ENCODE measurements at places on chromosomes 11 and 22.

- DNase-seq: no peak
Measured at GRCh38 chr11:73260127-73260457, 12.0 kb upstream of the P2RY6 start.

DNA sequence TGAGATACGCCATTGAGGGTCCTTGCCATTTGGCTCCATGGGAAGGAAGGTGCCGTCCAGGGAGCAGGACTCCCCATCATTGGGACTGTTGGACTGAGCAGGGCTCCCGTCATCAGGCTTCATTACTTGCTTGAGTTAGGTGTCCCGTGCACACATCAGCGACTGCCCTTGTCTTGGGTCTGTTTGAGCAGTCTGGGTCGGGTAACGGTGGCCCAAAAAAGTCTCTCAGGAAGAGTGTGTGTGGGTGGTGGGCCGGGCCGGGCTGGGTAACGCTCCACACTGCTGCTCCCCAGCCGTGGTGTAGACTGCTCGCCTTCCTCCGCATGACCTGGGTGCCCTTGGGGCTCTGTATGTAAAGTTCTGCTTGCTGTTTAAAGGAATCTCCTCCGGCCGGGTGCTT is 293.5 kb downstream of the TBC1D22A start:
- DNase-seq: no peak

DNA sequence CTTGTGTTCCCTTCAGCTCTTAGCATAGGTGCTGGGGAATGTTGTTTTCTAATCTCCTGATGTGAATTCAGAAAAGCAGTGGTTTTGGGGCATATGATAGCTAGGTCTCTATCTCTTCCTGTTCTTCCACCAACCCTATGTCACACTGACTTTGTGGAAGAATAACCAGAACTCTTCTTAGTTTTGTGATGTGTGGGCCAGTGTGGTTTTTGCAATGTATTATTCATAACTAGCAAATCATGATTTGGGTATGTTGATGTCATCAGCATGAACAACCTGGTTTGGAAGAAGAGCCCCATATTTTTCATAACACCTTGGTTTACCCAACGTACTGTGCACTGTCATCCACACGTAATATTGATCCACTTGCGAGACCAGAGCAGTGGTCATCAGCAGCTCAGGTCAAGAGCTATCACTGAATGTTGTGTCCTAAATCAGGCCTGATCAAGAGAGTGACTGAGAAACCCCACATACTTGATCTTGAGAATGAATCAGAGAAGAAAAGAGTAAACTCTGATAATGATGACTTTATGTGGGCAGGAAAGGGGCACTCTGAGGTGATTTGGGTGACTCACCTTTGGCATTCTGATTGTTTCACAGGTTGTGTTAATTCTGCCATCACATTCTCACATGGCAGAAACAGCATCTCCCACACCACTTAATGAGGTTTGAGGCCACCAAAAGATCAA is 19.4 kb upstream of the MS4A6E start:
- no peak for DNase-seq

DNA sequence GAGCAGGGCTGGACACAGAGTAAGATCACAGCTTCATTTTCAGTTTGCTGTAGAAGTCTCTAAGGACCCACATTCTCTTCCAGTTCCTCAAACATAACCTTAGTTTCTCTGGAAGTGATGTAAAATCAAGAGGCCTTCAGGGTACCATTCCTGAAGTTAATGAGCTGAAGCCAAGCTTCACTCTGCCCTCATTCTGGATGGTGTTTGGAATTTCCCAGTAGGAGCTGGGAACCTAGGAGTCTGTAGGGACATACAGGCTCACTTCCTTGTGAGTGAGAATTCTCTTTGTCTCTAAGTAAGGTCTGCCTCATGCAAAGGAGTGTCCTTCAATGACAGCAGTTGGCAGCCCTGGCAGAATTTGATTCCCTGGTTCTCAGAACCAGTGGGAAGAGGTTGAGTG is 142.4 kb upstream of the NARS2 start:
- DNase-seq: no peak

GRCh38 chr11:119369132-119369925 is 12.2 kb downstream of the USP2 start:
- DNase-seq: no peak

DNA sequence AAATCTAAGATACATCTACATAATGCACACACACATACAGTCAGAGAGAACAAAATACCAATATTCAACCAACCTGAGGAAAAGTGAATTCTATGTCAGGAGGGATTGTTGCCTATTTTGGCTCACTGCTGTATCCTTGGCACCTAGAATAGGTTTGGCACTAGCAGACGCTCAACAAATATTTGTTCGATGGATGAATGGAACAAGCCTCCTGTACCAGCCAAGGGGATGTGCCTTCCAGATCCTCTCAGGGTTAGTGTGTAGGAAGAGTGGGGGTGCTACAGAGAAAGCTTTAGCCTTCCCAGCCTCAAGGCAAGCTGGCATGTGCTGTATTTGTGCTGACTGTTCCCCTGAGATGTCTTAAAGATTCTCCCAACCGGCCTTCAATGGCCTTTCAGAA is 23.3 kb upstream of the POU2AF1 start:
- DNase-seq: no peak

DNA sequence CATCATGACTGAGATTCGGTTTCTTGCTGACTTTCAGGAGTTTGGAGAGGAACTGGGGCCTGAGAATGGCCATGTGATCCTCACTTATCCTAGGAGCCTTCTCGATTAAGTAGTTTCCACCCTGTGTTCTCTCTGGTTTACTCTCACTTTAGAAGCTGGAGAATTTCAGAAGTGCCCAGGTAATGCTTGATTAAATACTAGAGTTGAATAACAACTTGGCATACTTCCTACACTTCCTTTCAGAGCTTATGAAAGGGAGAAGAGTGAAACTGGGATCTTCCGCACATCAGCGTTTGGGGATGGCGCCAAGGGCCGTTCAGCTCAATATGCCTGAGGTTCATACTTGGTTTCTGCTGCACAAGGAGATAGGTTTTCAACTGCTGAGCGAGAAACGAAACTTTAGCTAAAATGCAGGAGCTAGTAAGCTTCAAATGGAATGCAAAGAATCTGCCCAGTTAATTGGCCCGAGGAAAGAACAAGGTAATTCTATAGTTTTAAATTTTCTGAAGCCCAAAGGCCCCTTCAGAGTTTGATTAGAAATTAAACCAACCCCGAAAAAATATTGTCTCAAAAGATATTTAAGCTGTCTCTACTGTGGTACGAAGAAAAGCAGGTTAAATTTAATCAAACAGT is 823 bp upstream of the MUC15 start:
- DNase-seq: no peak

DNA sequence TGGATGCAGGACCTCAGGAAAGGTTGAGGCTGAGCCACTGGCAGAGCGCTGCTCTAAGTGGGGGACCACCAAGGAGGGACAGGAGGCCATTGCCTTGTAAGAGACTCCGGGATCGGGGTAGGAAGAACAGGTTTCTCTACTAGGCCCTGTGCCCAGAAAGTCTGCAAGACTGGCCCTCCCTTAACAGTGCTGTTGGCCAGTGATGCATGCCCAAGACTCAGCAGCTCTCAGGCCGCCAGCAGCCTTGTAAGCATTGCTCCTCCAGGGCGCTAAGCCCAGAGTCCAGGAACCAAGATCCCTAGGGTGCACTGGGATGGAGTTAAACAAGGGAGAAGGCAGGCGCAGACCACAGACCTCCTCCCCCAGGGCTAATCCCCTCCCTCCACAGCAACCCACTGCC is 39.3 kb upstream of the PANX1 start:
- no peak for DNase-seq

DNA sequence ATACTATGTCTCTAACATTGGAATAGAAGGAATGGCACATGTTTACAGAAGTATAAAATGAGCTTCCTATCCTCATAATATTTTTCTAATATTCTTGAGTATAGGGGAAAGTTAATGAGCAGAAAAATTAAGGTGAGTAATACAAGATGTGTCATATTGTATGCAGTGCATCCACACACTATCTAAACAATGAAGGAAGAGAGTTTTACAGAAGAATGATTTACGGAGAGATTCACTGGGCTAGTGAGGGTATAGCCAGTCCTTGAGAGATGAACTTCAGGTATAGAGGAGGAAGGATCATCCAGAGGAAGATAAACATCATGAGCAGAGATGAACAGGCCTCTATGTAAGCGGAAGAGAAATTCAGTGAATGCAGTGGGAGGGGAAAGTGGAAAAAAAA is 569.0 kb downstream of the CNTN5 start:
- DNase-seq: no peak

DNA sequence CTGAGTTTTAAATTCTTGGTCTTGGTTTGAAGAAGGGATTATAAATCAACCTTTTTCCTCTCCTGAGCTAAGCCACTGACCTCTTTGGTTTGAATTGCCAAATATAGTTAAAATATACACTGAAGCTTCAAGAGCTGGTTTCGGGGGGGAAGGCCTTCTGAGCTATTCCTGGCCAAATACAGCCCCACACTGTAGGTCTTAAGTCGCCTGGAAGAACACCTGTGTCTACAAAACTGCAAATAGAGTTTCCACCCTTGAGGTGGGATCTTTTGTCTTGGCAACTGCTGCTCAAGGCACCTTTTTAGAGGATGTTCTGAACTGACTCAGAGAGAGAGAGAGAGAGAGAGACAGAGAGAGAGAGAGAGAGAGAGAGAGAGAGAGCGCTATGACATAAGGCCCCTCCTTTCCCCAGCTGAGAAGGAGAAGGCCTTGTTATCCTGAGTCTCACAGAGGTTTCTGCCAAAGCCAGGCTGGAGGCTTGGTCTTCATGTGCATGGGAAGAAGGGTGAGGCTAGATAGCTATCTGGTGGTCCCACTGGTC is 5.5 kb downstream of the ADM start:
- DNase-seq: no peak

DNA sequence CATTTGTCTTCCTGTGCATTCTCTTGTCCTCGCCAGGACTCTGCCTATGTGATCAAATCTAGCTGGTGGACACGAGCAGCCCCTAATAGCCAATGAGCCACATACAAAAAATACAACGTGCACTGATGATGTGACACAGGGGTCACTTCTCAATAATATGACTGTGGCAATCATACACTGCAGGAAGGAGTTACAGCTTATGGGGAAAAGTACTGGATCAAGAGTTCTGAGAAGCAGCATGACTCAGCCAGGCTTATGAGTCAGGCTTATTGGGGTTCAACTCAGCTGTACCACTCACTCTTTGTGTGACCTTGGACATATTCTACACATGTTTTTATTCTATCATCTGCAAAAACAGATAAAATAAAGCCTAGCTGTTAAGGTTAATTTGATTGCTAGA is 889.4 kb upstream of the TENM4 start:
- DNase-seq: no peak

- no peak for DNase-seq
Measured at GRCh38 chr11:58807343-58807742, 37.2 kb downstream of the GLYATL2 start.

DNA sequence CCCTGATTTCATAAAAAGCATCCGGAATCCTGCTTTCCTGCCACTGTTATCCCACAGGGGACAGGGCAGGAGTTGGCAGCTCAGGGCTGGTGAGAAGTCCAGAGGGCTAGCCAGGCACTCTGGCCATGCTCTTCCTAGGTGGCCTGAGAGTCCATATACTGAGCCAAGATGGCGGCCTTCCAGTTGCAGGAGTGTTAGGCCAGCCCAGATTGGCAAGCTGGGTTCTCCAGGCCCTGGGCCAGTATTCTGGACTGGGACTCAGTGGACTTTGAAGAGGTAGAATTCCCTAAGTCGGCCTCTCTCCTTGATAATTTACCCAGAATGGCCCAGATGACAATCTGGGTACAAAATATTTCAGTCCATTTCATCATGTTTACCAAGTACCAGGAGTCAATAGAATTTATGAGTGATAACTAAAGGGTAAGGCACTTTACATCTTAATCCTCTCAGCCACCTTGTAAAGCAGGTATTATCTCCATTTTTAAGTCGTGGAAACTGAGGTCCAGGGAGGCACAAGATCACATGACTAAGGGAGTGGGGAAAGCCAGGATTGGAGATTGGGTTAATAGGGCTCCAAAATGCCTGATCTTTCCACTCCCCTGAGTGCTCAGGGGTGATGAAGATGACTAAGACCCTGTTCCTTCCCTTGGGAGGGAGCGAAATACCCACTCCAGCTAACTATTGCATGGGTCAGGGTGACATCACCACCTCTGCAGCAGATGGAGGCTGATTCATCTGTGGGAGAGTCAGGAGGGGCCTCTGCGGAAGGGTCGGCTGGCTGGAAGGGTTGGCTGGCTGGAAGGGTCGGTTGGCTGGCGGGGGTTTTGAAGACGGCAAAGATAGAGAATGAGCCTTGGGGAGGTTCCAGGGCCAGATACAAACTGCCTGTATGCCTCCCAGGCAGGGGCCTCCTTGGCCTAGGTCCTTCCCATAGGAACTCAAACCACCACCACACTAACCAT is 1.2 kb upstream of the MICALL1 start:
- DNase-seq: no peak

DNA sequence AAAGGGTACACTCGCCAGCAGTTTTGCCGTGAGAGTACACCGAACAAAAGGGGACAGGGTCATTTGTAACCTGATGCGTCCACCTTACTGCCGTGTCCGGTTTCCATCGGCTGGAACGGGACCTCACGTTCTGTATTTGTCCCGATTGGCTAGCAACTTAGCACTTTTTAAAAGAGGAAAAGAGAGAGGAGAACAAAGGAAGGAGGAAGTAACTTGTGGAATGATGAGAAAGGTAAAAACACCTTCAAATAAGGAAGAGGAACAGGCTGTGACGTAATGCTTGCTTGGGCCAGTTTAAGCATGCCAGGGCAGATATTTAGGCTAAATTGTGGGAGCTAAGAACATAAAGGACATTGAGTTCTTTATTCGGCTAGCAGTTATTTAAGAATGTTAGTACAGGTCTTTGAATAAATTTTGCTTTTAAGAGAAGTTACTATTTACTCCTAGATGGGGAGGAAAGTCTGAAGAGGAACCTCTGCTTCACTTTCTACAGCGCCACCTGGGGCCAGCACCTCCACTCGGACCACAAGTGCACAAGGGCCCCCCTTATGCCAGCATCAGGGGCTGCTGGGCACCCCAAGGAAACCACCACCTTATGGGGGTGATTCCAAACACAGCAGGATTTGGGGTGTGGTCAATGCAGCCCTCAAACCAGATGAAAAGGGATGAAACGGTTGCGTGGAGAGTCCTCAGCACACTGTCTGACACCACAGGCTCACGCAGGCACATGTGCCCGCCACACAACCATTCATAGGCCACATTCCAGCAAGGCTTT is 5.8 kb downstream of the ARSA start:
- DNase-seq: no peak

GRCh38 chr11:60528465-60528864 is 13.3 kb downstream of the MS4A13 start:
- DNase-seq: no peak

GRCh38 chr22:44627521-44628139 is 74.4 kb upstream of the PRR5 start:
- no peak for DNase-seq

- DNase-seq: no peak
Measured at GRCh38 chr11:113281052-113281725, 33.2 kb upstream of the TTC12 start.

DNA sequence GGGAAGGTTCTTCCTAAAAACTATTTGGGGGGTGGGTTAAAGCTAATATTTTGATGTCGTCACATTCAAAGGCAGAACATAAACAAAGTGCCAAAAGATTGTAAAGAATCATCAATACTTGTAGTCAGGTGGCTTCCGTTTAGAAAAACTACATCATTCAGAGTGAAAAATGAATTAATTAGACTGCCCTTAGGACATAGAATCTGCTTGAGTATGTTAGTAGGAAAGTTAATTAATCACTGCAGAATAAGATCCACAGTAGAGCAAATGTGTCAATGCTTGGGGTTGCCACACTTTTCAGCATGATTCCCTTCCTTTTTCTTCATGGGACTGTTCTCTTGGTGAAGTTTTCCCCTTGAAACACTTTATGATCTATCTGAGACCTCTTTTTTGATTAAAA is 166.8 kb upstream of the MTNR1B start:
- DNase-seq: no peak

GRCh38 chr22:24029304-24029703 is 18.2 kb downstream of the CABIN1 start:
- no peak for DNase-seq
